ENCODE measurements at places on chromosomes 11 and 22. TPM values are rescaled to one million over a fixed set of nuclear protein-coding genes. Genes with fewer than 3 reads are reported as not detected.
A peak's percentile ranks its signal among the peaks of the same experiment; 100 is the strongest.

GRCh38 chr11:10617551-10617950 lies 49.1 kb upstream of the LYVE1 start:
- no peak for DNase-seq

DNA sequence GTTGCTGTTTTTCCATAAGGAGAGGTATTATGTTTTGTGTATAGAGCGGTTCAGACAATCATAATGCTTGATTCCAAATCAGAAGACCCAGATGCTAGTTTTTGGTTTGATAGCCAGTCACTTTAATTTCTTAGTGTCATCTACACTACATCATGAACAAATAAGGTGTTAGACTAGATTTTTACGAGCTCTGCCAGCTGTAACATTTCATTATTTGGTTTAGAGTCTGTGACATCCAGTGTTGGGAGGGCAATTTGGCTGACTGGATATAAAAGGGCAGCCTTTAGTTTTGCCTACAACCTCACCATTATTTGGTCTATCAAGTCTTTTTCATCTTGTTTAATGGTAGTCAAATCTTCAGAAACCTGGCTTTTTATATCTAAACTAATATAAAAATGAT lies 30.2 kb upstream of the FBXO3 start:
- no peak for DNase-seq

GRCh38 chr11:73154178-73154577 lies 12.1 kb upstream of the FCHSD2 start:
- DNase-seq: peak; percentile 28

DNA sequence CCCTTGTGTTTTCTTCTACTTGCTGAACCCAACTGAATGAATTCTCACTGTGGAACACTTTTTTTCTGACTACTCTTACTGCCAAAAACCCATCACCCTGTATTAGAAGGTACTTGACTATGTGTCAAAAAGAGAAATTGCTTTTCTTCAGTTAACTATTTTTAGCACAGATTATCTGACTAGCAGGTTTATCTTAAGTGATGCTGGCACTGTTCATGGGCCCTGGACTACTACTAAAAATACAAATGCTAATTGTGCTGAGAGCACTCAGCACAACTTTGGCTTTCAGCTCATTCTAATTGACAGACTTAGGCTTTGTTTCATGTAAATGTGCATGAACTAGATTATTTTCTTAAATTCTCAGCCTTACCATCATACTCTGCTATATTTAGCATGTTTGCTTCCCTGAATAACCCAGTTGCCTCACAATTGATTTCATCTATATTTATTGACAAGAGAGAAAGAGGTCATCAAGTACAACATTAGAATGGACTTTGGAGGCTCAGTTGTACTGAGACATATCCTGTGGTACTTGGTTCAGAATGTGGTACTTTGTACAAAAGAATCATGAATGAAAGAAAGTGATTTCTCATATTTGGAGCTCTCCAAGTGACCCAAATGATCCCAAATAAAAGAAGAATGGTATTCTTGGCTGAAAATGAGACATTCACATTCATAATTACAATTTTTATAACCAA lies 478.3 kb downstream of the KCNA4 start:
- DNase-seq: no peak

Gene OR10A2
- total RNA-seq: not detected

Data from mucosa of gallbladder (tissue), 1 donor.